Left hindlimb (tissue), 1 donor: ENCODE measurements at places on chromosomes 3 and 15.

DNA sequence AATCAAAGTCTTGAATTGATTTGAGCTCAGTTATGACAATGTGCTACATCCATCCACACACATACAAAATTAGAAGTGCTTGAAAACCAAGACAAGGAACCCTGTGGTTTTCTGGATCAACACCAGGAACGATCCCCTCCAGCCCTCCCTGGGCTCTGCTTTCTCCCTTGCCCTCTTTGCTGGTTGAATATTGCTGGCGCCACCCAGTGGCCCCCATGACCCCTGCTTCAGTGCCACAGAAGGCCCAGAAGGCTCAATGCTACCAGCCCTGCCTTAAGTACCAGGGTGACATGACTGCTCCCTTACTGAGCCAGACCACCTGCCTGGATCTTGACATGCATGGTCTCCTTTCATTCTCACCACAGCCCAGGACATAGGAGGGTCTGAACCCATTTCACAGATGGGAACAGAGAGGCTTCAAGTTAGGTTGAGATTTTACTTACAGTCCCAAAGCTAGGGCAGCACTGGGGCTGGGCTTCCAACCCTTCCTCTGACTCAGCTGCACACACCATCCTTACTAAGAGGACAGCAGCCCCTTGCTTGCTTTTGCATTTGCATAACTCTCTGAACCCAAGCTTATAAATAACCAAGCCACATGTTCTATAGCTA is 15.0 kb downstream of the IL12A start:
- peak; percentile 42 for DNase-seq

- DNase-seq: no peak
Measured at GRCh38 chr3:78919021-78919755, 848.6 kb downstream of the ROBO1 start.

DNA sequence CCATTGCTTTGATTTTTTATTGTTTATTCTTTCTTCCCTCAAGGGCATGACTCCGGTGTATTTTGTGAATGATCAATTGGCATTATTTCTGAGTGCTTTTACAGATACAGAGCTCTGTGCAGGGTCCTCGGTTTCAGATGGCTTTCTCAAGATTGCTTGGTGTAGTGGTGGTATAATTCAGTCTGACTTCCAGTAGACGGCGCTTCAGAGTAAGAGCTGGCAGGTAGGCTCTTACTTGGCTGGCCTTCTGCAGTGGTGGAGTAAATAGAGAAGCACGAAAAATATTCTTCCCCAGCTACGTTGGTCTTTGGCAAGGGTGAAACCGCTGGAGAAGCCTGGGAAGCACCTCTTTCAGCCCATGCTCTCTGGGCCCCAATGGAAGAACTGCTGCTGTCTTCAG is 723.0 kb upstream of the BCHE start:
- DNase-seq: no peak

- no peak for DNase-seq
Measured at GRCh38 chr3:109224333-109224732, 87.8 kb downstream of the C3orf85 start.

DNA sequence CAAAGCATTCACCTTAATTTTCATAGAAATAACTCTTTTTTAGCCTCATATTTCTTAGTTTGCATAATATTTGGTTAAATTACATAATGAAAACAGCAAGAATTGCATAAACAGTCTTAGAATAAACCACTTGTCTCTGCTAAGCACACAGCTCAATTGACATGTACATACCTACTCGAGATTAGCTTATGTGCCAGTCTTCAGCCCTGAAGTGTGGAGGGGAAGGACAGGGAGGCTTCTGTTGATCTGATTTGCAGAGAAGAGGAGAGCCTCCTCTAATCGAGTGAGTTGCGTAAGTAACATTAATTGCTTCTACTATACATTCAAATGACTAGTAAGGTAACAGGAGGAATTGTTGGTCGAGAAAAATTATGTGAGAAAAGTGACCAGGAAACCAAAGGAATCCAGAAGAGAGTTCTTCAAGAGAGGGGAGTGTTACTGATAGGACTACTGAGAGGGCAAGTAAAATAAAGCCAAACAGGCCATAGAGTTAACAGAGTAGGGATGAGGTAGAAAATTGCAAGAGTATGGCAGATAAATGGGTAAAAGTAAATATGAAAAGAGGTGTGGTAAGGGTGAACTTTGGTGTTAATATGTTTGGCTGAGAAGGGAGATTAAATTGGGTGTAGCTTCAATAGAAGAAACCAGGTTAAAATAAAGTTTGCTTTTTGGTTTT is 7.1 kb upstream of the GOLIM4 start:
- no peak for DNase-seq

DNA sequence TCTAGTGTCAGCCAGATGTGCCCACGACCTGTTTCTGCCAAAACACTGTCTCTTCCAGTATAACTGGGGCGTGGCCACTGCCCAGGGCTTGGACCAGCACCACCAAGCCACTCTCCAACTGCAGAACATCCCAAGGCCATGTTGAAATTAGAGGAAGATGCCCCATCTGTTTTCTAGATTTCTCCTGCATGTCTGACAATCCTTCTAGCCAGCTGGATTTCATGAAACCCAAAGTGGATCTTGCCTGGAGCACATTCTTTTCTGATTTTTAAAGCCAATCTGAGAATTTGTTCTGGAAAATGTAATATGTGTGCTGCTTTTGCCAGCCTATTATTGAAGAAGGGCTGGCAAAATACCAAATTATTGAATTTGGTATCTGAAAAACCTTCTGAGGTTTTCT is 182.5 kb downstream of the SLCO3A1 start:
- DNase-seq: no peak

- DNase-seq: no peak
Measured at GRCh38 chr3:105967117-105967516, 98.3 kb upstream of the CBLB start.

DNA sequence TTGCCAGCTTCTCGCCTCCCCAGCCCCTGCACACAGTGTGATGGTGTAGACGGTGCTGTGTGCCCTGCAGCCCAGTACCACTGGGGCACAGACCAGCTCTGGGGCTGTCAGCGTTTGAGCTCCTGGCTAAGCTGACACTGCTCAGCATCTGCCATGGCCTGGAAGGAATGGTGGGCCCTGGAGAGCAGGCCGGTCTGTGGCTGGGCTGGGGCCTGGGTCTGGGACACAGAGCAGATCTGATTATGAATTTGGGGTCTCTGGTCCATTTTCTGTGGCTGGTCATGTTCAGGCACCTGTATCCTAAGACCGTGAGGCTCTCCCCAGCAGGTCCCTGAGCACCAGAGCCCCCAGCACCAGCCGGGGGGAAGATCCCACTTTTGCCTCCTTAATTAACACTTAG is 34.7 kb downstream of the HCN4 start:
- no peak for DNase-seq

- no peak for DNase-seq
Measured at GRCh38 chr3:15683253-15683652, 81.7 kb downstream of the BTD start.

DNA sequence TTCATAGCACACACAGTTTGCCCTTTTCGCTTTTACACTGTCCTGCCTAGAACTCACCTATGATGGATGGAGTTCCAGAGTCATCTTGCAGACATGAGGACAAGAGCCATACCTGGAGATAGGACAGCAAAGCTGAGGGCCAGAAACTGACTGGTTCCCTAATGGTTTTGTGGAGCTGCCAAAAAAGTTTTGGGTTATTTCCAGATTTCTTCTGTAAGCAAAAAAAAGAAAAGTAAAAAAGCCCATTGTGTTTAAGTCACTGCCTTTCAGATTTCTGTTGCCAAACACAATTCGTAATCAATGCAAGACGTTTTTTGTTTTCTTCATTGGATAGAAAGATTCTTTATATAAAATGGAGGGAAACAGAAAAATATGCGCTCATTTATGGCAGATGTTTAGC is 42.4 kb upstream of the KY start:
- no peak for DNase-seq

GRCh38 chr3:184040010-184040409 is 8.5 kb downstream of the HTR3D start:
- DNase-seq: no peak

DNA sequence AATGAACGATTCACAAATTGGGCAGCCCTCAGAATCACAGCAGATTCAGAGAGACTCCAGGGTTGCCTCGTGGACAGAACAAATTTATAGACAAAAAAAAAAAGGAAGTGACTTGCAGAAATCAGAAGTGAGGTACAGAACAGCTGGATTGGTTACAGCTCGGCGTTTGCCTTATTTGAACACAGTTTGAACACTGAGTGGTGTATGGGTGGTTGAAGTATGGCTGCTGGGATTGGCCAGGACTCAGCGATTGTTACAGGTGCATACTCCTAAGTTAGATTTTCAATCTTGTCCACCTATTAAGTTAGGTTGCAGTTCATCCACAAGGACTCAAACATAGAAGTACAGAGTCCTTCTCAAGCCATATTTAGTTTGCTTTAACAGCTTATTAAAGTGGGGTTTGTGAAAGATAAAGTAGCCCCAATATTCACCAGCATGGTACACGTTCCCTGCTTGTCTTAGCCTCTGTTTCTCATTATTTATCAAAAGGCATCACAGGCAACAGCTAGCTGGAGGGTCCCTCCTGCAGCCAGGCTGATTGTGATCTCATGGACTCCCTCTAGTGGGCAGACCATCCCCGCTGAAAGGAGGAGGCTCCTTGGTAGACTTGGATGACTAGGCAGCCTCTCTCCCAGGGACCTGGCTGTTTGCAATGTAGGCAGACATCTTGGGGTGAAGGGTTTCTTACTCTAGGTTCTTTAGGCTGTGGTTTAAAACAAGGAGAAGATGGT is 17.6 kb upstream of the ALDH1L1 start:
- DNase-seq: peak; percentile 57

GRCh38 chr3:28308196-28308595 is 40.3 kb upstream of the ZCWPW2 start:
- no peak for DNase-seq

GRCh38 chr15:53034767-53035245 is 244.7 kb upstream of the ONECUT1 start:
- DNase-seq: no peak

- DNase-seq: no peak
Measured at GRCh38 chr3:58111513-58112184, 99.1 kb downstream of the DNASE1L3 start.

GRCh38 chr3:62013951-62014350 is 359.4 kb downstream of the FEZF2 start:
- DNase-seq: no peak

DNA sequence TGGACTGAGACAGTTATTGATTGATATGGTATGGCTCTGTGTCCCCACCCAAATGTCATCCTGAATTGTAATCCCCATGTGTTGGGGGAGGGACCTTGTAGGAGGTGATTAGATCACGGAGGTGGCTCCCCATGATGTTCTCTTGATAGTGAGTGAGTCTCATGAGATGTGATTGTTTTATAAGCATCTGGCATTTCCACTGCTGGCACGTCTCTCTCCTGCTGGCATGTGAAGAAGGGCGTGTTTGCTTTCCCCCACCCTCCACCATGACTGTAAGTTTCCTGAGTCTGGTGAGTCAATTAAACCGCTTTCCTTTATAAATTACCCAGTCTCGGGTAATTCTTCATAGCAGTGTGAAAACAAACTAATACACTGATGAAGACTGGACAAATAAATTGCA is 105.6 kb upstream of the MELTF start:
- no peak for DNase-seq

DNA sequence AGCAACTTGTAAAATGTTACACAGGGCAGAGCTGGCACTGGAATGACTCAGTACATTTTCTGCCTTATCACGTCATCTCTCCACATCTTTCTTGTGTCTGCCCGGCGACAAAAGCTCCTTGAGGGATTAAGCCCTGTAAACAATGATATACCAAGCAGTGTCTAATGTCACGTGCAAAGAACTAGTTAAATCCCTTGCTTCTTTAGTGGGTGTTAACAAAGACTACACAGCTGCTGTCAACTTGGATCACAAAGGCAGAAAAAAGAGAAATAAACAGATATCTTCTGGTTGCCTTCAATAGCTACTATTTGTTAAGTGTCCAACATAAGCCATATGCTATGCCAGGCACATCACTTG is 48.1 kb upstream of the FRMD4B start:
- DNase-seq: no peak

- no peak for DNase-seq
Measured at GRCh38 chr3:72520690-72521308, 327.4 kb downstream of the SHQ1 start.

GRCh38 chr3:115980709-115981108 is 357.4 kb downstream of the GAP43 start:
- no peak for DNase-seq

GRCh38 chr3:56732109-56732508 is 49.0 kb upstream of the TASOR start:
- no peak for DNase-seq

- no peak for DNase-seq
Measured at GRCh38 chr3:10816019-10816862, at the start of gene SLC6A11. SLC6A11 (plus strand) TSS chr3:10816228; CDS start chr3:10816266, 38 bp downstream.

DNA sequence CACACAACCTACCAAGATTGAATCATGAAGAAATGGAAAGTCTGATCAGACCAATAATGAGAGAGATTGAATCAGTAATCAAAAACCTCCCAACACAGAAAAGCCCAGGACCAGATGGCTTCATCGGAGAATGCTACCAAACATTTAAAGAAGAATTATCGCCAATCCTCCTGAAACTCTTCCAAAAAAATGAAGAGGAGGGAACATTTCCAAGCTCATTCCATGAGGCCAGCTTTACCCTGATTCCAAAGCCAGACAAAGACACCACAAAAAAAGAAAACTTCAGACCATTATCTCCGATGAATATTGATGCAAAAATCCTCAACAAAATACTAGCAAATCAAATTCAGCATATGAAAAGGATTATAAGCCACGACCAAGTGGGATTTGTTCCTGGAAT is 94.1 kb downstream of the SENP2 start:
- no peak for DNase-seq

DNA sequence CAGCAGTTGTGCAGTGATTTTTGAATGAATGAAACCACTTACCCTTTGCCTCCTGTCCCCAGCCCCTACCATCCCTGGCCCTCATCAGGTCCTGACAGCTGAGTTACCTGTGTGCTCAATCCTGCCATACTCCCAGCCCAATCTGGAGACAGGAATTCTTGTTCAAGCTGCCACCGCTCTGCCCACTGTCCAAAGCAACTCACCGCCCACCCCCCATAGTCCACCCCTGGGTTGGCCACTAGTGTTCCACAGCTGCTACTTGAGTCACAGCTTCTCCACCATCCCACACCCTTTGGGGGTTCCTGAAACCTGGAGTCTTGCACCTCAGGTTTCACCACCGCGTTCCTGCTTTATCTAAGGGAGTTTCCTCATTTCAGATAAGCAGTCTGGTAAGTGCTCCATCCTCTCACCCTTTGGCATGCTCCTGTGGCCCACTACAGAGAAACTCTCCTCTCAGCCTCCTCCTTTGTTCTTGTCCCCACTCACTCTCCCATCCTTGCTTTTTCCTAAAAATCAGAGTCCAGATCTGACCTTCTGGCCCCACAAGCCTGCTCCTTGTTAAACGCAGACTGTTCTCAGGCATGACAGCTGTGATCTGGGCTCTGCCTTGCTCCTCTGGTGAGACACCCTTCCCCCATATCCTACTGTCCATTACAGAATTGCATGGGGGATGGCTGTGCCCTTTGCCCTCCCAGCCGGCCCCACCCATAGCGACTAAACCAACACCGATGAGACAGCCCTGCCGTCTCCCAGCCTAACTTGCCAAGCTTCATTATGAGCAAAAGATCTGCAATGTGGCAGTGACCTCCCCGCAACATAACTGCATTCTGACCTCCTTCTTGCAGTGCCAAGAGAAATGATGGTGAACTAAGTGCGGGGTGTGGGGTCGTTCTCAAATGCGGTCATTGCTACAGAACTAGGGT is 50.0 kb downstream of the CYP19A1 start:
- no peak for DNase-seq

- DNase-seq: no peak
Measured at GRCh38 chr3:12890610-12891390, 49.4 kb upstream of the RPL32 start.
